ENCODE measurements at places on chromosomes 11 and 22.

- no peak for DNase-seq
Measured at GRCh38 chr11:109486129-109486528, 64.1 kb downstream of the C11orf87 start.

GRCh38 chr11:65381716-65382032 lies 772 bp downstream of the SLC25A45 start:
- DNase-seq, result peak; percentile 85

DNA sequence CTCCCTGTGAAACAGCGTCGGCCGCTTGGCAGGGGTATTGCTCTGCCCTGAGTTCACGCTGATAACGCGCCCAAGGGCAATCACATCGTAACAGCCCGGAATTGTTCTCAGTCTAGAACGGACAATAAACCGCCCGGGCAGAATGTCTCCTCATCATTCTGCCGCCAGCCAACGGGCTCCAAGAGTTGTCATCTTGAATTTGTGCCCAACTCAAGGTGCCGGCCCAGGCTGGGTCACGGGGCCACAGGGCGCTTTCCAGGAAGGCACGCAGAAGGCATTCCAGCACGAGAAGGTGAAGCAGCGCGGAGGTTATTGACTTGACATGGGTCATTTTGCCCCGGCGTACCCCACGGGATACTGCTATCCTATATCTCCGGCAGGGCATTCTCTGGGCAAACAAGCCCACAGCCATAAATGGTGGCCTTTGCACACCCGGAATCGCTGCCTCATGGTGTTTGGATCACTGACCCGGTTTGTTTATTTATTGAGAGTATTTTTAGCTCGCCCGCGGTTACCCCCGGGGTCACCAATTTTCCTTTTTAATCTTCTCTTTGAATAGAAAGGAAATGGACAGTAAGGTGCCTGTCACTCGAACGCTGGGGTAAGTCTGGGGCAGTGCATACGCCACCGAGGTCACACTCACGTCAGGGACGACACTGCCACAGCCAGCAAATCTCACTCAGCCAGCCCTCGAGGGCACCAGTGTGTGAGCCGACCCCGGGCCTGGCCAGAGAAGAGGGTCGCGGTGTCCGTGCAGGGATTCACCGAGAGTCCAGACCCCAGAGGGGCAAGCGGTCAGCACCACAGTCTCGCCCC lies 72.4 kb upstream of the FGF3 start:
- DNase-seq, result no peak

DNA sequence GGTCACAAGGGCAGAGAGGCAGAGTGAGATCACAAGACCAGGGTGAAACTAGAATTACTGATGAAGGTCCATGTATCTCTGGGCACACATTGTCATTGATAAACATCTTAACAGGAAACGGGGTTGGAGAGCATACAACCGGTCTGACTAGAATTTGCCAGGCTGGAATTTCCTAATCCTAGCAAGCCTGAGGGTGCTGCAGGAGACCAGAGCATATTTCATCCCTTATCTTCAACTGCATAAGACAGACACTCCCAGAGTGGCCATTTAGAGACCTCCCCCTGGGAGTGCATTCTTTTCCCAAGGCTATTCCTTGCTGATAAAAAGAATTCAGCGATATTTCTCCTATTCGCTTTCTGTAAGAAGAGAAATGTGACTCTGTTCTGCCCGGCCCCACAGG lies 84.6 kb upstream of the IZUMO1R start:
- DNase-seq, result no peak

DNA sequence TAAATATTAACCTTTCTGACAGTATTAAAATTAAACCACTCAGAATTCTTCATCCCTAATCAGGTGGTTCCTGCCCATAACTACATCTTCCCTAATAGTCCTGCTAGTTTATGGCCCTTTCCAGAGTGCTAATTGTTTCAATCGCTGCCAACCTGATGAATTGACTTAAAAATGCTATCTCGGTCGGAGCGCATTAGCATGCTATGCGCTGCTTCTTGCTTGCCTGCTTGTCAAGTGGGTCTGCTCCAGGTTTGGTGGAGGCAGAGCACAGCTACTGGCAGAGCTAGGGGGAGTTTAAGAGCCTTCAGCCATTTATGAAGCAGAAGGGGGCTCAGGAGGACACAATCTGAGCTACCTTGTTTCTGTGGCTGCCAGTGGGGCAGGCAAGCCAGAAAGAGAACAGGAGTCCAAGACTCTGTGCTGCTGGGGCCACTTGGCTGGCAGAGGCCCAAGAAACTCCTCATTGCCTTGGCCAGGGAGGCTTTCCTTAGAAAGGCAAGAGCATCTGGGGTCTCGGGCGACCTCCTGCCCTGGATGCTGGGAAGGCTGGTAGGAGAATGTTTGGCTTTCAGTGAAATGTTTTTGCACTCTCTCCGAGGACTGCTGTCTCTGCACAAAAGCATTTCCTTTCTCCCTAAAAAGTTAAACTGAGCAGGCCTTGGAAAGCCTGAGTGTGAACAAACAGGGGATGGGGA lies 62.1 kb upstream of the PHOX2A start:
- DNase-seq, result no peak

DNA sequence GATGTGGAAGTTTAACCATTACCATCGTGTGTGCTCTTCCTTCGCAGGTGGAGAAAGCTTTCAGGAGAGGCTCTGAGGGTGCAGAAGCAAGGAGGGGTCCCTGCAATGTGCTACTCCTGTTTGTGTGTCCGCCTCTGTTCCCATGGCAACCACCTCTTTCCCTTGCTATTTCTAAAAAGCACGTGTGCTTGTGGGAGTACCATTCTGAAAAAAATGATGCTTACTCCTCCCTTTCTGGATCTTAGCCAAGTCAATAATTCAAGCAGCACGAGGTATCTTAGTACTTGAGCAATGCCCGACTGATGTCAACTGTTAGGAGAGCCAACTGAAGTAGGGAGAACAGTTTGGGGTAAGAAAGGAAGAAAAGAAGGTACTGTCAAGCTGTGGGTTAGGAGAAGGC lies 628.7 kb downstream of the NTM start:
- DNase-seq, result peak; percentile 23

- DNase-seq, result no peak
Measured at GRCh38 chr11:17974246-17974645, 38.6 kb downstream of the SERGEF start.

DNA sequence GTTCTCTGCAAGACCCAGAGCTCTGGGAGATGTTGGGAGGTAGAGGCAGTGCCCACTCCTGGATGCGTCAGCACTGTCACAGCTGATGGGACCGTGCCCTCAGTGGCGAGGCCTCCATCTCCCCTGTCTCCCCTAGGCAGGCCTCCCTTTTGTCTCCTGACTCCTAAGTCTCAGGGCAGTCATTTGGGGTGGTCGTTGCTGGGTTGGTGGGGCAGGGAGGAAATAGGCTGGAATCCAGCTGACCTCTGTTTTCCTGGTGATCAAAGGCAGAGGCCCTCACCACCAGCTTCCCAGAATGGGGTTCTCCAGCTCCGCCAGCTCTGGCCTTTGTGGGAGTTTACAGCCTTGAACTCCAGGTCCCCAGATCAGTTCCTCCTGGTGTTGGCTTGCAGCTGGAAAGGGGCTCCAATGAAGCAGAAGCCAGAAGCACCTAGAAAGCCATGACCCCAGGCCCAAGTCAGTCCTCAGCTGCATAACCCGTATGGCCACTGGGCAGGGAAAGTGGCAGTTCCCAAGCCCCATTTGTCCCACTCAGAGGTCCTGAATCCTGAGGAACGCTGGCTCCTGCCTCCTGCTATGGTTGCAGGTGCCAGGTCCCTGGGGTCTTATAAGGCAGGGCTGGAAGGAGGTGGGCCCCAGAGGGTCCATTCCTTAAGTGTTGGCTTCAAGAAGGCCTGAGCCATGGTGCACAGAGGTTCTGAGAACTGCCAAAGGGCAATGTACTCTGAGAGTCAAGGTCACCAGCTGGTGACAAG lies 7.3 kb upstream of the FXYD2 start:
- no peak for DNase-seq

- no peak for DNase-seq
Measured at GRCh38 chr11:64594159-64594939, 3.3 kb downstream of the SLC22A12 start.

- DNase-seq, result no peak
Measured at GRCh38 chr11:18611196-18611595, 11.6 kb downstream of the MISFA start.

DNA sequence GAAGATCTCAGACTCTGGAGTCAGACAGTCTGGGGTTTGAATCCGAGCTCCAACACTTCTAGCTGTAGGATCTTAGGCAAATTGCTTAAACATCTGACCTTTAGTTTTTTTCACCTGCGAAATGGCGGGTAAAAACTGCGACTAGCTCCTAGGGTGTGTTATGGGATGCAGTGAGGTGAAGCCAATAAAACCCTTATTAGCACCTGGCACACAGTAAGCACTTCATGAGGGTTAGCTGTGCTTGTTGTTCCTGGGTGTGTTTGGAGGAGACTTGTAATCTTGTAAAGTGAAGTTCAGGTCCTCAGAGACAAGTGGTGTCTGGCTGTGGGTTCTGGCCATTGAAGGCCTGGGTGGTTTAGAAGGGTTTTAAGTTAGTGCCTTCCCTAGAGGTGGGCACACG lies 68.9 kb downstream of the ZBTB16 start:
- DNase-seq, result no peak

- DNase-seq, result no peak
Measured at GRCh38 chr11:1015826-1016545, 20.5 kb downstream of the MUC6 start.

DNA sequence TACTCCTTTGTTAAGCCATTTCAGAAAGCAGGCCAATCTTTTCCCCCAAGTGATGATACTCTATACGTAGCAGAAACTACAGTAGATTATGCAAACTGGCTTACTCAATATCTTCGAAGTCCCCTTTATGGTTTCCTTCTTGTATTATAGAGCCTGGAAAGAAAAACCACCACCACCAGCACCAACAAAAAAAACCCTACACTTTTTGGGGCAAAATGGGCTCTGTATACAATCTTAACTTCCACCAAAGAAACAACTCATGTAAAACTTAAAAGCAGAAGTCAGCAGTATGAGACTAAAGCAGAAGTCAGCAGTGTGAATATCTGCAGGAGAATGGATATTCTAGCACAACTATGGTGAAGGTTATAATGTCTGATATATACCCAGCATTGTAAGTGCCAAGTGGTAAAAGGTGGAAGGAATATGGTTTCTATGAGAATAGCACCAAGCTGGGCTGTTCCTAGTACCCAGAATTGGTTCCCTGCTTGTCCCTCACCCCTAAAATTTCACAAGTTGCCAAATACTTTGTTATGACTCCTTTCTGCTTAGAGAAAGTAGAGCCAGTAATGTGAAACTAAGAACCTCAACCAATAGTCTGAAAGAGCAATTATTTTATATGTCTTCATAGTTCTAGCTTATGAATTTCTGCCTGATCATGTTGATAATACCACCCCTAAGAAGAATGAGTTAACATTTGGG lies 252.1 kb downstream of the SBF2 start:
- no peak for DNase-seq

DNA sequence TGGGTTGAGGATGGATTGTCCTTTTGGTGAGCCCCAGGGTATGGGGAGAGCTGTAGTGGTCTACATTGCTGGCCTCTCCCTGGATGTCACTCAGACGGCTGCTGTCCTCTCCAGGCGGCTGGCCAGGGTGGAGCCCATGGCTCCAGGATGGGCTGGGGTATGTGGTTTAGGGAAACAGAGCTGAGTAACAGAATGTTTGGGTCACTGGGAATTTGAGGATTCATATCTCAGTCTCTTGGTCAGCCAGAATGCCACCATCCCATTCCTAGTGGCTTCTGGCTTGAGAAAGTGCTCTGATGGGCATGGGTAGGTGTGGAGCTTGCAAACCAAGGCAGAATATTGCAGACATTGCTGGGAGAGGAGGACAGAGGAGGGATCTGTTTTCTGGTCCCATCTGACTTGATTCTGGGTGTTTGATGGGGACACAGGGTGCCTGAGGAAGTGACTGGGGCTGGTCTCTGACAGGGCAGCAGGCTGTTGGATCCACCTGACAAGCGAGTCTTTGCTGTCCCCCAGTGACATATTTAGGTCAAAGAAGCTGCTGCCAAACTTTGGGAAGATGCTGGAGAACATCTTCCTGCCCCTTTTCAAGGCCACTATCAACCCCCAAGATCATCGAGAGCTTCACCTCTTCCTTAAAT lies 41.4 kb downstream of the AMPD3 start:
- no peak for DNase-seq

DNA sequence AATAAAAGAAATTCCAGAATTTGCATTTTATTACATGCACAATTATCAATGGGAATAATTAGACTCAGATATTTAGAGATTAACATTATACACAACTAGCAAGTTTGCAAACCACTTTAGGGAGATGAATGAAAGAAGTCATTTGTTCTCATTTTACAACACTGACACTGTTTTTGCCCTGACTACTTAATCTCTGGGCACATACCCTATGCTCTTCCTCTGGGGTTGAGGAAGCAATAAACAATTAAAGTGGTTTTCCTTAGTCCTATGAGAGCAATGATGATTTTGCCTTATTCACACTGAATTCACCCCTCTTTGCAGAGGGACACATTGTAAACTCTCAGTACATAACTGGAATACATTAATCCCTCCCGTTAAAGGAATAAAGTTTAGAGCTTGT lies 72.7 kb downstream of the TRPC6 start:
- DNase-seq, result no peak

GRCh38 chr22:17113600-17113999 lies 7.6 kb downstream of the TMEM121B start:
- no peak for DNase-seq

GRCh38 chr22:46031066-46031465 lies 54.1 kb upstream of the WNT7B start:
- DNase-seq, result no peak

GRCh38 chr11:65899356-65900124 lies 648 bp downstream of the FOSL1 start:
- no peak for DNase-seq

DNA sequence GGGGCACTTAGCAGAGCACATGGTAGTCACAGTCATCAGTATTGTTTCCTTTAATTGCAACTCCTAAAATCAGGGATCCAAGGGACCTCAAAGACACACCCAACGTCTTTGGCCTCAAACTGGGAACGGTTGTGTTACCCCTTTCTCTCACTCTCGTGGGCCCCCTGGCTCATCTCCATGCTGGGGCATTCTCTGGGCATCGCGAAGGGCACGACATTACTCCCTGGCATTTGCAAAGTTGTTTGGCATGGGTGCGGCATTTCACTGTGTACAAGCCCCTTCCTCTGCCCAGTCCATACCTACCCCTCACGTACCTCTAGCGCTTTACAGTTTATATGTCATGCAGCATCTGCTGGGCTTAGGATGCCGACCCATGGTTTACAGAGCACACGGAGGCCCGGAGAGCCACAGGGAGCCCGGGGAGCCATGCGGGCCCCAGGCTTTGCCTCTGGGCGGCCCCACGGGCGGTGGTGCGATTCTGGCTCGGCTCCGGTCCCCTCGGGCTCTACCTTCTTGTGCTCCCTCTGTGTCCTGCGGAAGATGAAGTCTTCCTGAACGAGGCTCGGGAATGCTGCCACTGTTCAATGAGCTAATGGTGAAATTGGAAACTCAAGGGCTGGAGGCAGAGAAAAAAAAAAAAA lies 21.9 kb upstream of the CACNG2 start:
- DNase-seq, result no peak

- no peak for DNase-seq
Measured at GRCh38 chr11:128066399-128066798, 521.0 kb downstream of the ETS1 start.
